ENCODE measurements at places on chromosomes 12 and 14.

GRCh38 chr14:75273272-75274049 lies 5.2 kb upstream of the FOS start:
- DNase-seq: no peak

DNA sequence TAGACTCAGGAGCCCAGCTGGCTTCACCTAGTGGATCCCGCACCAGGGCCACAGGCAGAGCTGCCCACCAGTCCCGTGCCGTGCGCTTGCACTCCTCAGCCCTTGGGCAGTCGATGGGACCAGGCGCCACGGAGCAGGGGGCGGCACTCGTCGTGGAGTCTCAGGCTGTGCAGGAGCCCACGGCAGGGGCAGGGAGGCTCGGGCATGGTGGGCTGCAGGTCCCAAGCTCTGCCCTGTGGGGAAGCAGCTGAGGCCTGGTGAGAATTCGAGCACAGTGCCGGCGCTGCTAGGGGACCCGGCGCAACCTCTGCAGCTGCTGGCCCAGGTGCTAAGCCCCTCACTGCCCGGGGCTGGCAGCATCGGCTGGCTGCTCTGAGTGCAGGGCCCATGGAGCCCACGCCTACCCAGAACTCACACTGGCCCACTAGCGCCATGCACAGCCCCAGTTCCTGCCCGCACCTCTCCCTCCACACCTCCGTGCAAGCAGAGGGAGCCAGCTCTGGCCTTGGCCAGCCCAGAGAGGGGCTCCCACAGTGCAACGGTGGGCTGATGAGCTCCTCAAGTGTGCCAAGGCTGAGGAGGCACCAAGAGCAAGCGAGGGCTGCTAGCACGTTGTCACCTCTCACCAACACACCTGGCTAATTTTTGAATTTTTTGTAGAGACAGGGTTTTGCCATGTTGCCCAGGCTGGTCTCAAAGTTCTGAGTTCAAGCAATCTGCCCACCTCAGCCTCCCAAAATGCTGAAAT lies 116.1 kb downstream of the SPTSSA start:
- DNase-seq: no peak

DNA sequence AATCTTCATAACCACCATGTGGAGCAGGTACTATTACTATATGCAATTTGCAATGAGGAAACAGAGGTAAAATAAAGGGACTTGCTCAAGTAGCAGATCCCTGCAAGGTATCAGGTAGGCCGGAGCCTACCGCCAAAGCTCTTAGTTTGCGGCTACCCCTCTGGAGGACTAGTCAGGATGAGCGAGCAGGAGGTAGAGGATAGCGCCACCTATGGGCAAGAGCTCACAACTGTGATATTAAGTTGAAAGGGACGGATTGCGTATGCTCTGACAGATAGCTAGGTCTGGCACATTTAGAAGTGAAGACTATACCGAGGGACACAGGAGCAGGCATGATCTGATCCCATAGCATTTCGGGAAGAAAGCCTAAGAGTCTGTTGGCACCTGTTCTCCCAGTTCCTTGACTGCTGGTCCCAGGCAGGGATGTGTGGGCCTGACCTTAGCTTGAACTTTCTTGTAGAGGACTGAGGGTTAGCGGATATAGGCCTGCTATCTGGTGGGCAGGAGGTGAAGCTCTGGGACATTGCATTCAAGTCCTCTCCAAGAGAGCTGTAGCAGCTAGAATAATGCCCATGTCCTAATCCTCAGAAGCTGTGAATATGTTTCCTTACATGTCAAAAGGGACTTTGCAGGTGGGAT lies 48.0 kb downstream of the SLC17A8 start:
- peak; percentile 67 for DNase-seq

- no peak for DNase-seq
Observed at GRCh38 chr12:67519484-67520433, 128.8 kb upstream of the DYRK2 start.

DNA sequence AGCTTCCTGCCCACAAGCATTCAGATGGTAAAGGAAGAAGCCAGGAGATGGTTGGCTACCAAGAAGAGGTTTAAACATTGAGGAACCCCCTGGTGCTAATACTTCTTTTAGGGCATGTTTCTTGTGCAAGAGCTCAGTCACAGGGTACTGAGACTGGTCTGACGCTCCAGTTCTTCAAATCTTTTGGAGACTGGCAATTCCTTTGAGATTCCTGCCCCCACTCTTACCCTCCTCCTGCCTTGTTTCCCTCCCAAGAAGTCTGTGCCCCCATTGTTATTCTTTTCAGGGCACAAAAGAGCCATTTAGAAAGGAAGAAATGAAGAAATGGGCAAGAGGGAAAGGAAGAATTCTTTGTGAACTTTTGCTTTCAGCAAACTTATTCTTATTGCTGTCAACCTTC lies 11.8 kb downstream of the A2ML1 start:
- DNase-seq: no peak

GRCh38 chr12:30500532-30500931 lies 195.1 kb downstream of the IPO8 start:
- no peak for DNase-seq

- DNase-seq: peak; percentile 18
Observed at GRCh38 chr12:21773263-21773741, 1.2 kb downstream of the KCNJ8 start.

DNA sequence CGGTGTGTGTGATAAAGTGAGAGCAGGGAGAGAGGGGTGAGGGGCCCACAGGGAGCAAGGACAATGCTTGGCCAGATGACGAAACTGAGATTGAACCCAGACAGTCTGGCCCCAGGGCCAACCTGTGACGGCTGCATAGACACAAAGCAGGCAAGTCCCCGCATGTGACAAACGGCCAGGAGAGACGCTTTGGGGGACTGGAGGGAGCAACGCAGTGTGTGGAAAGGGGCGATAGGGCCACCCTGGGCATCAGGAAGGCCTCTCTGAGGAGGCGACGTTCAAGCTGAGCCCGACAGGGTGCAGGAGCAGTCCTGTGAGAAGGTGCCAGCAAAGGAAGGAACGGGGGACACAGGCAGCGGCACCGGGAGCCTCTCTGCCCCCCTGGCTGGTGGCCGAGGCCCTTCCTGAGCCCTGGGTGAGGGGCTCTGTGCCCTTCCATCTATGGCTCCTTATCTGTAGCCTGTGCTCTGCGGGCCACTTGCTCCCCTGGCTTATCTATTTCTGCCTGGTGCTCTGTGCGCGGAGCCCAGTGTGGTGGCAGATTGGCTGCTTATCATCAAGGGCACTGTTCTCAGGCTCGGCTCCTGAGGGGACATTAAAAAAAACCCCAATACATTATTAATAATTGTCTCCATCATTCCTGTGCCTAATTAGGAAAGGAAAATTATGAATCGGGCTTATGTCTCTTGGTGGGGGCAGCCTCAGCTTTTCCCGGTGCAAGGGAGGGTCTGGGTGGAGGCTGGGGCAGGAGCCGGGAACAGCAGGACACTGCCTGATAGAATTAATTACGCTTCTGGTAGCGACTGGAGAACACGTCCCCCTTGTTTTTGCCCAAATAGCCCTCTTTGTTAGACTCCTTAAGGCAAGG lies 39.8 kb downstream of the PRIMA1 start:
- DNase-seq: no peak

DNA sequence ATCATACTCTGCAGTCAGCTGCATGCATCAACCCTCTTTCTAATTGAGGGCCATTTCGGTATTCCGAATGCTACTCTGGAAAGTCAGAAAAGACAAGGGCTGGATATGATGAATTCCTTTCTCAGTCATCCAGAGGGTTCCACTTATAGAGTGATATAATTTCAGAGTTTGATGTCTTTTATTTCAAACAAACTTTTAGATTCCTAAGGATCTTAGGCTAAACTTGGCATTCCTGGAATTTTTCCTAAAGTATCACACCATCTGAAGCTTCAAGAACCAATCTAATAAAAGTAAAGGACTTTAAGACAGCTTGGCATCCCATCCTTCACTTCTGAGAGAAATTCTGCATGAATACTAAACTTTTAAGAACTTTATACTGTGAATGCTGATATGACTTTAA lies 69.3 kb upstream of the KCNJ8 start:
- no peak for DNase-seq

- DNase-seq: no peak
Observed at GRCh38 chr12:91567100-91567485, 384.5 kb upstream of the DCN start.

GRCh38 chr12:120719072-120719471 lies 6.6 kb upstream of the ACADS start:
- no peak for DNase-seq

DNA sequence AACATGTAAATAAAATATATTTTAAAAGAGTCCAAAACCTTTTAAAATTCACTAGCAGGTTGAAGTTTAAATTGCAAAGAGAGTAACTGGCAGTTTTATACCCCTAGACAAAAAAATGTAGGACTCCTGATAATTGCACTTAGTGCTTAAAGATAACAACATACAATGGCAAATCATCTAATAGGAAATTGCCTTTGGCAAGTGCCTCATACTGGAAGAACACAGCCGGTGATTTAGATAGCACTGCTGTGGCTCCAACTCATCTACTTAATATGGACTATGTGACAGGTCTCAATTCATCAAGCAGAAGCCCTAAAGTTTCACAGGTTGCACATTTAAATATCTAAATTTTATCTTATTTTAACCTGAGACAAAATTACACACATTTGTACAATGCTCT lies 13.4 kb downstream of the C12orf50 start:
- DNase-seq: no peak

GRCh38 chr12:49548822-49549648 lies 10.2 kb downstream of the KCNH3 start:
- DNase-seq: peak; percentile 54

DNA sequence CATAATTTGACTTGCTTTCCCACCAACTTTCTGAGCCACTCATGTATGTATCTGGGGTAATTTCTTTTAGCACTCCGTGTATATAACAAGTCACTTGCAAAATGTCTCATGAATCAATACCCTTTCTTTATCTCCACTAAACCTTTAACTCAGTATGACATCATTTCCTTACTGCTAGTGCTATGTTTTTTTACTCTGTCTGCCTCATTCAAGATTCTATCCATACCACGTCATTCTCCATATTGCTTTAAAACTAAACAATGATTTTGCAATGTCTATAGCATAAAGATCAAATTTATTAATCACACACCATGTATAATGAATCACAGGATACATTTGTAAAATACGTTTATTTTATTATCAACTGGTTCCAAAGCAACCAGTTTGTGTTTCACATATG lies 178.2 kb downstream of the PIK3C2G start:
- DNase-seq: no peak

DNA sequence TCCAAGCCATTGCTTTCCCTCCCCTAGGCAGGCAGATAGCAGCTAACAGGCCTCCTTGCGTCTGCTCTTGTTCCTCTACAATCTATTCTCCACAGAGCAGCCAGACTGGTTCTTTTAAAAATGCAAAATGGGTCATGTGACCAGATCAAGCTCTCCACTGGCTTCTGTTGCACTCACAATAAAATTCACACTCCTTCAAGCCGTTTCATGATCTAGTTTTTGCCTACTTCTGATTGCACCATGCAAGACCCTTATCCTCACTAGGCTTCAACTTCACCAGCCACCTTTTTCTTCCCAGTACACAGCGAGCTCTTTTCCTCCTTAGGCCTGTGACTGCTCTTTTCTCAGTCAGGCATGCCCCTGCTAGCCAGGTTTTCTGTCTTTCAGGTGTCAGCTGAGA lies 6.1 kb upstream of the KRAS start:
- no peak for DNase-seq

DNA sequence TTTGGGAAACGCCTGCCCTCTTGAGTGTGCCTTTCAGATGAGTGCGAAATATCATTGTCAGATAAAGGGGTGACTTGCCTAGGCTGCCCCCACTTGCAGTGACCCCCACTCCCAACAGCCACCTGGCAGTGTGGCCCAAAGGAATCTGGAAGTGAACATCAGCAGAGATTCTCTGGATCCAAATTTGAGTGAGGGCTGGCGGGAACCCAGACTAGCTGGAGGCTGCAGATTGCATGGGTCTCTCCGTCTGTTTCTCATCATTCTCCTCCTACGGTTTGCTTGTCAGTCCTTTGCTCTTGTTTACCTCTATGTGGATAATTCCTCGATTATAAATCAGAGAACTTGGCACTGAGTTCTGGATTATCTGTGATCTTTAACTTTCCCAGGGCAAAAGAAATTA lies 280.8 kb downstream of the ZFP36L1 start:
- DNase-seq: no peak

DNA sequence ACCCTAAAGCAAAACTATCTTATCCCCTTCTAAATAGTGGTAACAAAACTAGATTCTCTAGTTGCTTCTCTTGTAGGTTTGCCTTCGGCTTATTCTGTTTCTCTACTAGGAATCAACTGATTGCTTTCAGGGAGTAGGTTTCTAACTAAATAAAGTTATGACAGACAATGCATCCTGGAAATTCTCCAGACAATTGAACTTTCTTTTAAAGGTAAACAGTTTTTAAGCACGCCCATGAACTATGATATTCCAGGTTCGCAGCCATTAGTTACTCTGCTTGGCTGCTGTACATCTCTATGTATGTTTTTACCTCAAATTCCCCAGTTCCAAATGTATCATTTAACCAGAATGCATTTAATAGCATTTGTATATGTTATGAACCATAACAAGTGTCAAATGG lies 23.9 kb downstream of the EIF2S3B start:
- no peak for DNase-seq

GRCh38 chr12:121590476-121591143 lies 9.8 kb upstream of the KDM2B start:
- peak; percentile 88 for DNase-seq

GRCh38 chr14:67240168-67240932 lies 885 bp upstream of the PALS1 start:
- peak; percentile 34 for DNase-seq

GRCh38 chr12:52568111-52568510 lies 5.5 kb downstream of the KRT74 start:
- no peak for DNase-seq

- no peak for DNase-seq
Observed at GRCh38 chr12:4261655-4262054, 11.9 kb upstream of the CCND2 start.

GRCh38 chr12:66516133-66516532 lies 162.7 kb downstream of the GRIP1 start:
- no peak for DNase-seq

DNA sequence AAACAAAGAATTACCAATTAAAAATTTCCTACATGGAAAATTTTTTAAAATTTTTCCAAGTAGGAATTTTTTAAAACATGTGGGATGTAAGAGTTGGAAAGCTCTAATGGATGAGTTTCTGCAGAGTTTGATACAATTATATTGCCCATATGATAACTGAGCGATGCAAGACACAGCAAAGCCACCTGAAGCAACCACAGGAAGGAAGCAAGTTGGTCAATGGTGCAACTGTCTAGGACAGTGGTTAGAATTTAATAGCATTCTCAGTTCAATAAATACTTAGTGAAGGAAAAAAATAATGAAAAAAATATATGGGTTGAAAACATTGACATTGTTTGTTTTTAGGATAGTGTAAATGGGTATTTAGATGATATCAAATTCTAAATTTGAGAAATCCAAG lies 178.6 kb upstream of the GARIN2 start:
- DNase-seq: no peak

Data from activated CD8-positive, alpha-beta T cell treated with anti-CD3 and anti-CD28 coated beads for 36 hours (primary cell).